ENCODE measurements at places on chromosomes 3 and 15.

DNA sequence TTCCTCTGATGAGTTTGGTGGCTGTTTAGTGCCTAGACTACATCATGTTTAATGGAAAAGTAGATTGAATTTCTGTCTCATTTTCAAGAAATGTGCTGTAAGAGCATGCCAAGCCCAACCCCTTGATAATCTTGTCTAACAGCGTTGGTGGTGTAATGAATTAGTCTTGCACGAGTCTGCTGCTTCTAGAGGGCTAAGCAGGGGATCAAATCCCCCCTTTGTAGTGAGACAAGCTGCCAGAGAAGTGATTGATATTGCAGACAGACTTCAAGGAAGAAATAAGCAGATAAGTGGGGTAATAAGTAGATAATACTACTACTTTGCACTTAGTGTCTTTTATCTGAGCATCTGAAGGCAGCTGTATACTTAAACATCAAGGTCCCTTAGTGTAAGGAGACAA lies 141.4 kb downstream of the TP63 start:
- peak; percentile 77 for DNase-seq

- no peak for DNase-seq
These were observed 17.4 kb downstream of the SLC35A5 start for GRCh38 chr3:112579232-112579631.

GRCh38 chr15:40282869-40283614 lies at the start of gene ANKRD63:
TSS of gene ANKRD63 (minus strand) at chr15:40283064. CDS start at chr15:40282586, 478 bp downstream.
- no peak for DNase-seq

DNA sequence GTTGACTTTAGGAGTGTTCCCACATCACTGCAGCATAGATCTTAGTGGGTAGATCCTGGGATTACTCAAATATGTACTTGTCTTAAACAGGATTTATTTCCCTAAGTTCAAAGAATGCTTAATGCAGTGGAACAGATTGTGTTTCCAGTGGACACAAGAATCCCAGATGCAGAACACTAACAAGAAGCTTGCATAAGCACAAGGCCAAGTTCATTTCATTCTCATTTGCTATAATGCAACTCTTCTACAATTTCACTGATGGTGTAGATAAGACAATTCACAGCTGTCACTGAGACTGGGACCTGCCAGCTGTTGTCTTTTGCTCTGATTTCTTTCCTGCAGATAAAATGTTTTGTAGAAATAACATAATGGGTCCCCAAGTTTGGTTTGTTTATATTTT lies 225.6 kb downstream of the NFKBIZ start:
- DNase-seq = peak; percentile 24

DNA sequence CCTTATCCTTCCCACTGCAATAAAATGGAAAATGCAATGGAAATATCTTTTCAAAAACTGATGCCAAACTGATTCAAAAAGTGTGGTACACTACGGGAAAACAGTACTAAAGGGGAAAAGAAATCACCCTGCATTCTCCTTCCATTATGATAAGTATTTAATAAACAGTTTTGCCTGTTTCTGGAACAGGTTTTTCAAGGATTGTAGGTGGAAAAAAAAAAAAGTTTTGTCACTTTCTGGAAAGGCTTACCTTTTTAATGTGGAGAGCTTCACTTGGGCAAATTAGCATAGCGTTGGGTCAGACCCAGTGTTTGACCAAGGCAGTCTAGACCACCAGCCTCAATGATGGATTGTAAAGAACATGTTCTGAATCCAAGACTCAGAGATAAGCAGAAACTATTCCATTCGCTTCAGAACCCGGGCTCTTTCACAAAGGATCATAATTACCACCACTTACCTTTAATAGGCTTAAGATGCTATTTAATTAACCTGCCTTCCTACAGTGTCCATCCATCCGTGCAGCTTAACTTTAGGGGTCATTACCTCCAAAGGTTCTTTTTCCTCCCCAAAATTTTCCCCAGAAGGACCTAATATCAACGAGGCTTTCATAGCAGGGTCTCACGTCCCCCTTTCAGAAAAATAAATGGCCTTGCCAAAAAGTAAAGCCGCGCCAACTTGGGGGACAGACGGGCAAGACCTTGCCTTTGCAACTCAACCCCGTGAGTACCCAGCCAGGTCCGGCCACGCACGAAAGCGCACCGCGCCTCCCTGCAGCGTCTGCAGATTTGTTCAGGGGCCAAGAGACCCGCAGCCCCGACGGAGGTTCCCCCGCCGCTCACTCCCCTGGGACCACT lies 1.0 kb downstream of the DCBLD2 start:
- DNase-seq = no peak

DNA sequence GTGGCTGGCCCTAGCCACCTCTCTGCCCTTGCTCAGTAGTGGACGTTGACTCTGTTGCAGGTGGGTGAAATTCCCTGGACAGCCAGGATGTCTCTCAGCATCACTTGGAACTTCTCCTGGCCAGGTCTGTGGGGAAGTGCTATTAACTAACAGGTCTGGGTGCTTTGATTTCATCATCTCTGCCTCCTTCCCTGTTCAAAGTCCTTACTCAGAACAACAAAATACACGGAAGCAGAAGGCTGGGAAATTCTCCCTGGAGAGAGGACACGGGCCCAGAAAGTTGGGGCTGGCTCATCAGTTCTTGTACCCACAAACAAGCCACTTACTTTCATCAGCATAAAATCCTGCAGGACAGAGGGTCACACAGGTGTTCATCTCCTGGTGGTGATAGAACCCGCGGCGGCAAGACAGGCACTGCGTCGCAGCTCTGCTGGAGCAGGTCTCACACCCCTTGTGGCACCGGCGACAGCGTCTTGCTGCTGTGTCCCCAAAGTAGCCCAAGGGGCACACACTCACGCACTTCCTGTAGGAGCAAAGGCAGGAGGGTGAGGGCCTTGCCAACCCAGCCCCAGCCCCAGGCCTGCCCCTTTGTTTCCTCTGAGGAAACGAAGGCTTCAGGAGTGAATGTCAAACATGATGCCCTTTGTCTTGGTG lies 29.6 kb upstream of the SNRPA1 start:
- no peak for DNase-seq

DNA sequence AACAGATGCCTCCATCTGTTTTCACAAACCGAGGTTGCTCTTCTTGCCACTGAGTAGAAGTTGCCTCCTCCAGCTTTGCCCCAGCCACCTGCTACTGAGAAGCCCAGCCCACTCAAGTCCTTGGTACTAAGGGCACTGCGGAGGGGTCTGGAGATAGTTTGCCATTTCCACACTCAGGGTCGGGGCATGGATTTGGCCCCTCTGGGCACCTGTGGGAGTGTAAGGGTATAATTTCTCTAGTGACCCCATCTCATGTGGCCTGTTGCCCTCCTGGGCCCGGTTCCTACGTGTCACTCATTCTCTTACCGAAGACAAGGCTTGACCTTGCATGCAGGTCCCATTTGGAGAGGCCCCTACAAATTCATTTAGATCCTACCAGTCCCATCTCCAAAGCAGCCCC lies 79.0 kb downstream of the THSD4 start:
- no peak for DNase-seq

GRCh38 chr15:79265167-79265566 lies 17.4 kb upstream of the ANKRD34C start:
- no peak for DNase-seq

DNA sequence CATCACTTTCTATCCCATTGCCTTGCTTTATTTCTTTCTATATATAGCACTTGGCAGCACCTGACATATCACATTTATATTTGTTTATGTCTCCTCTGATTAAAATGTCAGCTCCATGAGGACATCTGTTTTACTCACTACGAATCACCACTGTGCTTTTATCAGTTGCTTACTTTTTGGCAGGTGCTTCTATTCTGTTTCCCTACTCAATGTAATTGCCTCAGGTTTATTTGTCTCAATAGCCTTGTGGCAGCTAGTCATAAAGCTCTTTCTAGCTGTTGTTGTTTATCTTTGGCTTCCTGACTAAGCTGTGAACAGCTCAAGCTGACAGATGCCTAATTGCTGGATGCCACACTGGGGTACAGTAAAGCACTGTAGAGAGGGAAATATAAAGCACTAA lies 85.5 kb downstream of the VPS13C start:
- DNase-seq = no peak

GRCh38 chr3:126275620-126275904 lies 81.6 kb downstream of the KLF15 start:
- DNase-seq = no peak

DNA sequence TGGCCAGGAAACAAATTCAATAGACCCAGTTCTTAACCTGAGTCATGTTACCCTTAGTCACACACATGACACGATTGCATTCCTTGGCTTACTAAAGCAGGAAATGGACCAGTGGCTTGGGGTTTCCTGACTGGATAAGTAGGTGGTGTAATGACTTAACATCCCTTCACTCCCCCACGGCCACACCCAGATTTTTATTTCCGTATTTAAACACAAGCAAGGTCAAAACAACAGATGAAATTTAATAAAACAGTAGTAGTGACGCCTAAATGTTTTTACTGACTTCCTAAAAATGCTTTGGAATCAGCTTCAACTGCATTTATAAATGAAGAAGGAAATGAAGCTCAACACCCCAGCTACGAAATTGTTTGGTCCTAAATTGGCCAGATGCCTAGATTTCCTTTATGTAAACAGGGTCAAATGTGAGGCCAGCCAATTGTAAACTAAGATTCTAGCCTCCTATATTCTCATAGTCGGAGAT lies 324.3 kb downstream of the CHST2 start:
- peak; percentile 94 for DNase-seq

GRCh38 chr3:126713199-126713598 lies 9.2 kb downstream of the CHCHD6 start:
- DNase-seq = no peak

DNA sequence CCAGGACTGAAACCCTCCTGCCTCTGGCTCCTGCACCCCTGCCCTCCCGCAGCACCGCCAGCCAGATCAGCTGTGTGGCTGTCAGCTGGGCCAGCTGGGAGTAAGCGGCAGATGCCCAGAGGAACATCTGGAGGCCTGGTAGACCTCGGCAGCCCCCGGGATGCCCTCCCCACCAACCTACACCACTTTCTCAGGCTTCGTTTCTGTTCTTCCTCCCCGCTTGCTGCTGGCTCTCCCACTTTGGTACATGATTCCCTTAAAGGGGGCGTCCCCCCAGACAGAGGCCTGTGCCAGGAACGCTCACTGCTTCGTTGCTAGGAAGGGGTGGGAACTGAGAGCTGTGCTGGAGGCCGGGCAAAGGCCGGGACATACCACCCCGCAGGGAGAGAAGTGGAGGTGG lies 91.4 kb upstream of the RPL32 start:
- no peak for DNase-seq

DNA sequence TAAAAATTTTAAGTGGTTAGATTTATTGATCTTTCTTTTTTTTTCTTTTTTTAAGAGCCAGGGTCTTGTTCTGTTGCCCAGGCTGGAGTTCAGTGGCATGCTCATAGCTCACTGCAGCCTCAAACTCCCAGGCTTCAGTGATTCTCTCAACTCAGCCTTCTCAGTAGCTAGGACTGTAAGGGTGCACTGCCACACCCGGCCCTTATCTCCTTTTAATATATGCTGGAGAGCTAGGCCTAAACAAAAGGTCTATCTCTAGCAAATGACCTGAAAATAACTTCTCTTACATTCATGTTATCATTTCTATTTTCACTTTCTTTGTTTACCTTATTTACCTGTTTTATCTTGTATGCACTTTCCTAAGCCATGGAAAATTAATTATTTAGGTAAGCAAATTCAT lies 35.2 kb upstream of the MELTF start:
- DNase-seq = no peak

- no peak for DNase-seq
These were observed 33.6 kb downstream of the EAF1 start for GRCh38 chr3:15460891-15461531.

GRCh38 chr3:184582646-184583577 lies 21.3 kb downstream of the EPHB3 start:
- peak; percentile 56 for DNase-seq

DNA sequence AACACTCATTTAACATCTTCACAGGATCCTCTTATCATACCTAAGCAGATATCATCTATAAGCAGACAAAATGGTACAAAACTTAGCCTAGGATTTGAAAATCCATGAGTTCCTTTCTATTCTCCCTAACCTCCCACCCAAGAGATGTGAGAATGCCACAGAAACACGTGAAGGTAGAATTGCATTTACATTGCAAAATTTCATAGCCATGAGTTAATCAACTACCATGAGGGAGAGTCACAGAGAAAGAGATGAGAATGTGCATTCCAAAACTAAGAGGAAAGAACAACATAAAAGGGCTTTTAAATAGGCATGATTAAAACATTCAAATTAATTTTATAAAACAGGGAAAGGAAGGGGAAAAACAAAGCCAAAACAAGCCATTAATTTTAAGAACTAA lies 806.2 kb downstream of the NTRK3 start:
- DNase-seq = peak; percentile 20

DNA sequence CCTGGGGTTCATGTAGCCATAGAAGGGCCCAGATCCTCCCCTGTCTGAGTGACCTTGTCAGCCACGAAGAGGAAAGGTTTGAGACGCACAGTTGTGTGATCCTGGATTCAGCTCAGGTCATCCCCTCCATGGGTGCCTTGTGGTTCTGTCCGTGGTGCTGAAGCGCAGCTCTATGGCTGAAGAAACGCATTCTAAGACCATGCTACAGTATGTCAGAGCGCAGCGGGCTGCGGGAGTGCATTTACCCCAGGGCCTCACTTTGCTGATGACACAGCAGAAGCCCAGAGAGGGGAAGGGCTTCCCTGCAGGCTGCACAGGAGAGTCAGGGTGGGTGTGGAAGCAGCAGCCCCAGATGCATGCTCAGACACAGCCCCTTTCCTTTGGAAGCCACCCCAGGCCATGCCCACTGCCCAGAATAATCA lies 68.8 kb upstream of the IQSEC1 start:
- DNase-seq = peak; percentile 34

DNA sequence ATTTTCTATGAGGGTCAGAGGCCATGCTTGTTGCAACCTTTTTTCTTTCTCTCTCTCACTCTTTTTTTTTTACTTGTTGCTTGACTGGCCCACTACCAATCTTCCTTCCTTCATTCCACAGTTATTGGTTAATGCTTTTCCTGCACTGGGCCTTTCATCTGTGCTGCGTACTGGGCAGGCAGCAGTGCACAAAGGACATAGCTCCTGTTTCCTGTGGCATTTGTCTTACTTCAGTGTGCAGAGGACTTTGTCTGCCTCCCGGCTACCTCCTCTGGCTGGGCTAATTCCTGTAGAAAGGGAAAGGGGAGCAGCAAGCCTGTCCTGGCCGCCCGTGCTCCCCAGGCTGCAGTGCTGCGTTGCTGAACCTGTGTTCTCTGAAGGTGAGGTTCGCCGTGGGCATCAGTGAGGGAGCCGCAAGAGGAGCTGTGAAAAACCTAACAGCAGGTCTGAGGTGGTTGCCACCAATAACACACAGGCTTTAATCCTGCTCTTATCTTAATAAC lies 93.7 kb upstream of the RGMA start:
- no peak for DNase-seq

GRCh38 chr15:41028853-41029252 lies 75.6 kb downstream of the CHAC1 start:
- DNase-seq = no peak

GRCh38 chr3:104676241-104676640 lies 690.5 kb upstream of the ALCAM start:
- peak; percentile 41 for DNase-seq

Measured in fibroblast of skin of abdomen (primary cell).